ENCODE measurements at places on chromosomes 2 and 18.

- DNase-seq = no peak
These were observed 33.6 kb downstream of the CYP26B1 start for GRCh38 chr2:72113847-72114692.

DNA sequence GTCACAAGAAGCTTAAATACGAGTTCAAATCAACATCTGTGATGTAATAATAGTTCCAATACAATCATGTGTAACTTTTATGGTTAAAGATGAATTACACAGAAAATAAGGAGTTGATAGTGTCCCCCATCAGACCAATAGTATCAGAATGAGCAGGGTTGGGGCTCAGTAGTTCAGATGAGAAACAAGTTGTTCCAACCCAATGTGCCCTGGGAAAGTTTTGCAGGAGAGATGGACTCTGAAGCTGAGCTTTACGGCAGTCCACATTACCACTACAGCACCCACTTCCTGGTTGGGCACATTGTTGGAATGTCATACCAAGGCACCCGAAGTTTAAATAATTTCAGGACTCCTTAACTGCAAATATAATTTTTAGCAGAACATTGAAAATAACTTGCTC, 12.1 kb upstream of the CXCR4 start:
- DNase-seq = no peak

DNA sequence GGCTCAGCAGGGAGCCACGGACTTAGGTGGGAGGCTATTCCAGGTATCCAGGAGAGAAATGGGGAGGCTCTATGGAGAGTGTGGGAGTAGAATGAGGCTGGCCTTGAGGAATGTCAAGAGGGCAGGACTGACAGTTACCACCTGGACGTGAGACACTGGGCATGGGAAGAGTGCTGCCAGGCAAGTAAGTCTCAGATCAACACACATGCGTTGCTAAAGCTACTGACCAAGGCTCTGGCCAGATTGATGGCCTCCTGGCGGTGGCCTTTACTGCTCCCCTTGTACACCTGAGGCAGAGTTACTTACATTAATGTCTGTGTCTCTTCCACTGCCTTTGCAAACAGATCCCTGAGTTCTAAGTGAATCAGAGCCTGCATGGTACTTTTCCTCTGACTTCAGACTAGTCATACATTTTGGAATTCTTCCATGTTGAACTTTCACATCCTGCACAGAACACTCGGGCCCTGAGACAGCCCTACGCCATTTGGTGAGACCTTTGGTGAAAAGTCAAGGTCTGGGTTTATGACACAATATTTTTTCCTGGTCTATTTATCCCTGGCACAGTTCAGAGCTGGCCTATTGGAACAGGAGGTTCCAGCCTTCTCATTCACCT, 398.8 kb upstream of the TRIB2 start:
- DNase-seq = no peak

- no peak for DNase-seq
These were observed 638 bp upstream of the IRS1 start for GRCh38 chr2:226799976-226800940.

DNA sequence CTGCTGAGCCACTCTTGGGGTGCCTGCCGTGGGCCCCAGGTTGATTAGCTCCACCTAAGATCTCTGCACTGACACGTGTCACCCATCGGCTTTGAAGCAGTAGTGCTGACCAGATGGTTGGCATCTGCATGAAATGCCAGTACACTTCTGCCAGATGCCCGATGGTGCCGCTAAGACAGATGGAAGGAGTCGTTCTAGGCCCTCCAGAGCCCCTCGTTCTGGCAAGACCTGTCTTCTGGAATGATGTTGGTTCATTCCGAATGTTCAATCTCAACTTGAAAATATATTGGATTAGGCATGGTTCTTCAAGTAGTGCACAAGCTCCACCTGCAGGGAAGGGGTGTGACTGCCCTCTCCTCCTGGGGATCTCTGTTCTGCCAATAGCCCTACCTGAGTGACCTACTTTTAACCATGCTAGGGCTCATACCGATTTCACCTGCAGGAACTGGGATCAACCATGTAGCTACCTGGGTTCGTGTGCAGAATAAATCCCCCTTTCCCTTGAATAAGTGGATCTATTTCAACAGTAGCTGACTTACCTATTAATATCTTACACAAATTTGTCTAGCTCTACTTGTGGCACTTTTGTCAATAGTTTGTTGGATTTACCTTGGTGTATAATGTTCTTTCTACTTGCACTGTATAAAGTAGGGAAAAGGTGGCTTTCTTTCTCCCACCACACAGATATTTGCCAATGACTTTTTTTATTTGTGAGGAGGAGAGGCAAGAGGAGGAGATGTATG, 342.6 kb downstream of the CTNNA2 start:
- no peak for DNase-seq

DNA sequence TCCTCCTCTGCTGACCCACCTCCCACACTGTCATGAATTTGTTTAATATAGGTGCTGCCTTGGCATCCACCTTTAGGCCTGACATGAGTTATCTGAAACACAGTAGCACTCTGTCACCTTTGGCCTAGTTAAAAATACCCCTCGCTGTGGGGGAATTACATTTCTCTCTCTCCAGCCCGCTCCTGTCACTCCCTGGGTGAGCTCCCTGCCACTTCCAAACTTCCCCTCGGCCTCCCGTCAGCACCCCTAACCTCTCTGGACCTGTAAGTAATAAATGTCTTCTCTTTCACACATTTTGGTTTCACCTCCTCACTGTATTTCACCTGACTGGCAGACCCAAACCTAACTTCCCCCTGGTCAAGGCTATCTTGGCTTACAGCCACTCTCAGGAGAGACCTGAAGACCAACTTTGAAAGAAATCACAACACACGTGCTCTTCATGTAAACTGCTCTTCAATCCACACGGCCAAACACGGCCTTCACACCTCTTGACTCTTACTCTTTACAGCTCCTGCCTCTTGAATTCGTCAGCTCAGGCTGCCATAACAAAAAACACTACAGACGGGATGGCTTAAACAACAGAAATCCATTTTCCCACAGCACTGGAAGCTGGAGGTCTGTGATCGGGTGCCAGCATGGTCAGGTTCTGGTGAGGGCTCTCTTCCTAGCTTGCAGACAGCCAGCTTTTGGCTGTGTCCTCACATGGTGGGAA, 28.3 kb downstream of the REEP1 start:
- no peak for DNase-seq

- no peak for DNase-seq
These were observed 51.7 kb downstream of the PROC start for GRCh38 chr2:127469974-127470373.

- DNase-seq = no peak
These were observed at the start of gene NTSR2 for GRCh38 chr2:11669454-11670291. Gene NTSR2 (minus strand): TSS chr2:11670195. CDS start chr2:11670129, 66 bp downstream.

DNA sequence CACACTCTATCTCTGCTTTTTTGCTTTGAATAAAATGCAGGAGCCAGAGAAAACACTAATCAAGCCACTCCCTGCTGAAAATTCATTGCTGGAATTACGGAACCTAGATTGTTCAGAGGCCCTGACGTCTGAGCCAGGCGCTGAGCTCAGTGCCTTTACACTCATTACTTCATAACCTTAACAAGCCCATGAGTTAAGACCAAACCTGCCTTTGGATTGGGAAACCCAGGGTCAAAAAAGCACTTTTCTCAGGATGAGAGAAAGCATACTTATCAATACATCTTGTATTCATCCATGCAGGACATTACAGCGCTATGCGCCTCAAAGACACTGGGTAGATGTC, 762 bp downstream of the INO80C start:
- DNase-seq = no peak

- DNase-seq = no peak
These were observed 128.6 kb upstream of the KCNH7 start for GRCh38 chr2:162967147-162967546.

GRCh38 chr18:7646174-7646886, 79.2 kb downstream of the PTPRM start:
- DNase-seq = no peak

DNA sequence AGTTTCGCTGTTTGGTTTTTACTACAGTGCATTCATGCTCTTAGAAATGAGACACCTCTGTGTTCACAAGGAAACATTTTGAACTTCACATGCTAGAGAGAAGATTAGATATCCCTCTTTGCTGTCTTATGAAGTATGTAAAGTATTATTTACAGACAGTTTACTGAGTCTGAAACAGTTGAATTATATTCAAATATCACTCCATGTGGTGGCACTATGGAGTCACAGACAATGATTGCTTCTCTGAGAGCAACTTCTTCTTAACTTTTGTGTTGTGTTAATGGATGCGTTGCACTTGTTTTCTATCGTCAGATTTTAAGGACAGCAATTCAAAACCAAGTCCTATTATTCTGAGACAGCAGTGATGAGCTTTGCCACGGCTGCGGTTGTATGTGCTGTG, 823.6 kb downstream of the GALR1 start:
- no peak for DNase-seq

DNA sequence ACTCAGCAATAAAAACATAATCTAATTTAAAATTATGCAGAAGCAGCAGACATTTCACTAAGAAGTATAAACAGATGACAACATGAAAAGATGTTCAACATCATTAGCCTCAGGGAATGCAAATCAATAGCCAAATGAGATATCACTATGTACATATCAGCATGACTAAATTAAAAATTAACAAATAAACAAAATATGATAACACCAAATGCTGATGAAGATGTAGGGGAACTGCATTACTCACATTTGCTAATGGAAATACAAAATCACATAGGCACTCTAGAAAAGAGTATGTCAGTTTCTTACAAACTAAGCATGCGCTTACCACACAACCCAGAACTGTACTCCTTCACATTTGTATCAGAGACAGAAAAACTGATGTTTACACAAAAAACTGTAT, 487.2 kb upstream of the REG3G start:
- DNase-seq = no peak

DNA sequence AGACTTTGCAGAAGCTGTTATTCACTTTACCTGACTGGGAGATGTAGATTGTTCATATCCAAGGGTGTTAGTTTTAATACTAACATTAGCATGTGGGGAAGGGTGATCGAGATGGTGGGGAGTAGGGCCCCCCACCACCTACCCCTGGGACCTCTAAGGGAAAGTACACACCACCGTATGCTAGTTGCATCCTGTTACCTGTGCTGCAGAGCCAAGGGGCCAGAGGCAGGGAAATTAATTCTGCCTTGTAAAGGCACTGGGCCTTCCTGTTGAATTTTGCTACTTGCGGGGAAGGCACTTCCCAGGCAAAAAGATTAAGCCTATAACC, 9.0 kb downstream of the STEAP3 start:
- DNase-seq = no peak

- no peak for DNase-seq
These were observed 186.0 kb upstream of the EPHA4 start for GRCh38 chr2:221758076-221758475.

DNA sequence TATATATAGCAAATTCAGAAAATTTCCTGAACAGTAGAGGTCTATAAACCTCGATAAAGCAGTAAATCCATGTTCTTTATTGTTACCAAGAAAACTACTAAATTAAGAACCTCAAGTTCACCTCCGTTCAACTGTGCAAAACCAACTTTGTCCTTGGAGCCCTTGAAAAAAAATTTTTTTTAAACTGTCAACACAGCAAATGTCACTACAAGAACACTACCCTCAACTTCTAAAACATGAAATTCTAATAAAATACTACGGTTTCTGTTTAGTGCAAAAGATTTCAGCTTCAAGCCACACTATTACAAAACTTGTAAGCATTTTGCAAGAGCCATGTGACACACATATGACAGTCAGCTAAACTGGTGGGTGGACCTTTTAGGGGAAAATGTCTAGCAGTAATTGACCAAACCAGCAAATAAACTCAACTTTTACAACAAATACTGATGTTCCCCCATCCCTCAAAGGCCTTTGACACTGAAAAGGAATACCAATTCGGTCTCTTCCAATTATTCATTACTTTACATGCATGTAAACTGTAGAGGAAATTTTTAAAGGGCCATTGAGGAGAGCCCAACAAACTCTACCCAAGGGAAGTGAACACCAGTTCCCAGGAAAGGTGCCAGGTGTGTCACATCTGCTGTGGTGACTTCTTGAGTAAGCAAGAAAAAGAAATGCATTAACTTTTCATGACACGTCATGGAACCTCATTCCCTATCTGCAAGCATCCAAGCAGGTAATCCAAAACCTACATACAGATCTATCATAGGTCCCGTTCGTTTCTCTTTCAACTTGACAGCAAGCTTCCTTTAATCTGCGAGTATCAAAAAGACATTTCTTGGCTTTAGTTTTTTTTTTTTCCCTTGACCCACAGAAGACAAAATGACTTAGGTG, 1.4 kb downstream of the RAB1A start:
- no peak for DNase-seq

GRCh38 chr2:28661589-28662001, 90.0 kb upstream of the PPP1CB start:
- no peak for DNase-seq

DNA sequence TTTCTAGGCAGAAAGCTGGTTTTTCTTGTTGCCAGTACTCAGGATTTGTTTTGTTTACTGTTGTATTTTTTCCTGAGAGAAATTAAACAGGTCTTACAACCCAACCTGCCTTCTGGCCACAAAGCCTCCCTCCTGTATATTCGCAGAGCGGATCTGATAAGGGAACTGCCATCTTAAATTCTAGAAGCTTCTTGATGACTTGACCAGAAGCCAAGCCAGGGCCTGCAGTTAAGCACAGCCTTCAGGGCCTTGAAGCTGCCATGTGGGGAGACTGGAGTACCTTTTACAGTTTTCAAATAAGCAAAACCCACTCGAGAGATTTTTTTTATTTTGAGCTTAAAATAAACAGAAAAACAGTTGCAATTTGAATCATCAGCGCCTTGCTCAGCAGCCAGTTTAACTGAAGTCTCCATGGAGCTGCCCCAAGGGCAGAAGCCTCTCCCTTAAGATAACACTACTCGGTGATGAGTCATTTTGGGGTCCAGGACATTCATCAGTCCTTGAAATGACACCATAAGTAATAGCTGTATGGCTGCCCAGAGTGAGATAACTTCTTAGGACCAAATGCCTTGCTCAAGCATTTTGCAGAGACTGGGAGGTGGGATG, 51.5 kb upstream of the PHLPP1 start:
- DNase-seq = no peak

DNA sequence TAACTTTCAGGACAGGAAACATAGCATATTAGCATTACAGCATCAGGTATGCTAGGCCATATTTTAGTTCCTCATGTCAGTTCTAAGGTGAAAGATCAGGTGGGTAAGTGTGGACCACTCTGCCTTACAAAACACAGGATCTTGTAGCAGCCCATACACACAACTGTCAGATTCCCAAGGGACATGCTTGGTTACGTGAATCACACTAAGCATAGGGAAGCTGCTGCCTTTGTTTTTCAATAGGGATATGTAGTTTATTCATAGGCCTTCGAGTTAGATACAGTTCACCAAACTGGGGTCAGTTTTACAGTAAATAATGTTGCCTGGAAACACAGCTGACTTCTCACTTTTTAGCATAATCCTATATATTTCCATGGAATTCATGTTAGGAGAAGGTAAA, 116.1 kb upstream of the OTX1 start:
- DNase-seq = no peak
